Colonic mucosa (tissue), 4 donors: ENCODE measurements at places on chromosomes 3 and 15. TPM values are rescaled to one million over a fixed set of nuclear protein-coding genes. Genes with fewer than 3 reads are reported as not detected.

DNA sequence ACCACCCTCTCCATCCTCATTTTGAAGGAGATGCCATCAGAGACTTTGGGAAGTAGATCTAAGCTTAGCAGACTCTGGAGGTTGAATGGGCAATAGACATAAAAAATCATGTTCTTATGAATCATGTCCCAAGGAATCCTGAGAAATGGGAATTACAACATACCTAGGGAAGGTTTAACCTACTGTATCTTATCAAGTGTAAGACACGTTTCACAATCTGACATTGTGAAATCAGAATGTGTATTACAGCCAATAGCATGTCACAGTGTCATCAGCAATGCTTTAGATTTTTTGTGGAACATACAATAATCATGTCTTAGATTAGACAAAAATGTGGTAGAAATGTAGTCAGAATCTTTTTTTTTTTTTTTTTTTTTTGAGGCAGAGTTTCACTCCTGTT lies 332.4 kb upstream of the TLE3 start:
- DNase-seq, result no peak

GRCh38 chr3:195718477-195718984 lies 2.2 kb upstream of the MUC20 start:
- DNase-seq, result no peak

GRCh38 chr3:73768524-73769308 lies 144.0 kb upstream of the PDZRN3 start:
- no peak for DNase-seq

DNA sequence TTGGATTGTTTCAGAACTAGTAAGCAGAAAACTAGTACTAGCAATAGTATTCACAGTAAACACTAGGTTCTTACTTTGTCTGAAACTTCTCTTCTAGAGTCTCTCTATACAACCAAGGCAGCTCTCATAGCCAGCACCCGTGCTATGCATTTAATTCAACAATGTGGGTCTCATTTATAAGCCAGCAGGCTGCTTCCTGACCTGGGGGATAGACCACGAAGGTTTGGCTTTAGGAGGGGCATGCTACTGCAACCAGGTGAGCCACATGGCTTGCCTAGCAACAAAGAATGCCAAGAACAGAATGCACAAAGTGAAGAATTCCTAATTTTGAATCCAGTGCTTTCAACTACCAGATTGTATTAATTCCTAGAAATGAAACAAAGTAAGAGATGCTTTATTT lies 213.8 kb downstream of the CHST2 start:
- DNase-seq, result no peak

DNA sequence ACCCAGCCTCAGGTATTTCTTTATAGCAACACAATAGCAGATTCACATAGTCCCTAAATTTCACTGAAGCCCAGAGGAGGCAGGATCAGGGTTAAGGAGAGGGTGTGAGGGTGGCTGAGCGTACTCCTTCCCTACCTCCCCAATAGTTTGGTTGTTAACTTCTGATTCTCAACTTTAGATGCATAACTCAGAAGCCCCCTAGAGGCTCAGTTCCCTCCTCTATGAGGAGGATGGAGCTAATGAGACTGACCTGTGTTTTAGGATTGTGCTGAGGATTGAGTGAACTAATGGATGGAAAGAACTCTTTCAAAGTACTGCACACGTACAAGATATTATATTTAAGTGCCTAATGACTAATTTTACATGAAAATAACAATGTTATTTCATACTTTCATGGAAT lies 249.3 kb upstream of the SOX14 start:
- no peak for DNase-seq

GRCh38 chr3:100720426-100720825 lies 11.1 kb downstream of the TFG start:
- no peak for DNase-seq

DNA sequence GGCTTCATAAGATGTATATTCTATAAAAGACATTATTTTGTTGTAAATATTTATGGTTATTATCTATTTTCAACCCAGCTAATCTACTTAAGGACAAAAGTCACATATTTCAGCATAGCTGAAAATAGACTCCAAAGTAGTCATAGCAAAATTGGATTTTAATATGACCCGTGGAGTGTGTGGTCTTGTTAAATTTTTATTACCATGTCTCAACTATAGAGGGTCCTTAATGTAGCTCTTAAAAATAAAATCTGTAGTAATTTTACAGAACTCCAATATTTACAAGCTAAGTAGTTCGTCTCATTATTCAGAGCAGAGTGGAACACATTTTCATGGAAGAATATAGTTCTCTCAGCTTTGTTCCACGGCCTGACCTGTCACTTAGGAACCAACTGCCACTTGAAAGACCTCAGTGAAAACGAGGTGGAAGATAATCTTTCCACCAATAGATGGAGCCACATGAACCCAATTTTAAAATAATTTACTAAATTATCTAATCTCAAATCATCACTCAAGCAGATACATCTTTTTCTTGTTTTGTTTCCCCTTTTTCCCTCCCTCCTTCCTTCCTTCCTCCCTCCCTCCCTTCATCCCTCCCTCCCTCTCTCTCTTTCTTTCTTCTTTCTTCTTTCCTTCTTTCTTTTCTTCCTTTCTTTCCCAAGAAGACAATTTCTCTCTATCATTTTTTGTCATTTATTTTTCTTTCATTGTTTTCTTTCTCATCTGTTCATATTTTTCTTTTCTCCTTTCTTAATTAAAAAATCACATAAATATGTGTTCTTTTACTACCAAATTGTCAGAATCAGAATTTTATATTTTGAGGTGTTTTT lies 97.2 kb downstream of the CLDN1 start:
- DNase-seq, result no peak

GRCh38 chr3:16916840-16917239 lies 32.1 kb downstream of the PLCL2 start:
- DNase-seq, result no peak

GRCh38 chr15:98785807-98786621 lies 137.7 kb downstream of the IGF1R start:
- peak; percentile 68 for DNase-seq

DNA sequence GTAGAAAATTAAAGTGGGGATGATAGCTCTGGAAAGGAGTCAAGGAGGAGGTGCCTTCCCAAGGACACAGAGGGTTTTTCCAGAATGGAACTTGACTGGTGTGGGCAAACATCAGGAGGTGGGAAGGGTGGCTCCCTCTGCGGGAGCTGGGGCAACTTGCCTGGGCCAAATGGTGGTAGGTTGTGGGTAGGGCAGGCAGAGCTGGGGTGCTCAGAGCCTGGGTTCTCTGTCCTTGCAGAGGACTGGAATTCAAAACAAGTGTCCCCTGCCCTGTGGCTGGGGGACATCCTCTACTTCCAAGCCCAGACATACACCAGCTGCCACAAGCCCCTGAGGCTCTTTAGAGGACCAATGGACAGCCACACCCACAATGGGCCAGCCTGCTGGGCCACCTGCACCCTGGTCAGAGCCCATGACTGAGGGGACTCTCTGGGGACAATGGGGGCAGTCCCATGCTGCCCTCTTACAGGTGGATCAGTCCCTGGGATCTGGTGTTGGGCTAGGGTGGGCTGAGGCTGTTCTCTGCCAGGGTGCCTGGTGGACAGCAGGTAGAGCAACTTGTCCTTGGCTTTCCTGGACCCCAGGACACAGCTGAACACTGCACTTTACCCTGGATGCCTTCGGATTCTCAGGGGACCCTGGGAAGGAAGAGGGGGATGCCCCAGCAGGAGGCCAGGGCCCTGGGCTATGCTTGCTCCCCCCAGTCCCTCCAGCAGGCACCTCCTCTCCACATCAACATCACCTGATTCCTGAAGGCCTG lies 38.6 kb upstream of the CSPG4 start:
- DNase-seq, result no peak

- no peak for DNase-seq
Observed at GRCh38 chr15:69757186-69757585, 304.6 kb downstream of the RPLP1 start.

DNA sequence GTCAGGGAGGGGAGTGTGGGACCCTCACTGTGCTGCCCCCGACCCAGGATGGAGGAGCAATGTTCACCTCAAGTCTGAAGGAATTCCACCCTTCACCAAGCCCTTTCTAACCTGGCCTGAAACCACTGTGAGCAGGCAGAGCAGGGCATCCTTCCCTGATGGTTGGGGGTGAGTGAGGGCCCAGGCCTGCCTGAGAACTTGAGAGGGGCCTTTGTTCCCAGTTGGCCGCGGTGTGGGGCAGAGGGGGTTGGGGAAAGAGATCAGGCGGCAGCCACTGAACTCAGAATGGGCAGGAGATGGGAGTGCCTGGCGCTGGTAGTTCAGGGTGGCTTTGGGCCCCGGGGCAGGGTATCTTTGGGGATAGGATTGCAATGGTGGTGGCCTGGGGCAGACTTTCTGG lies 103.5 kb upstream of the RPL32 start:
- no peak for DNase-seq

GRCh38 chr3:148459931-148460513 lies 237.7 kb upstream of the AGTR1 start:
- no peak for DNase-seq

DNA sequence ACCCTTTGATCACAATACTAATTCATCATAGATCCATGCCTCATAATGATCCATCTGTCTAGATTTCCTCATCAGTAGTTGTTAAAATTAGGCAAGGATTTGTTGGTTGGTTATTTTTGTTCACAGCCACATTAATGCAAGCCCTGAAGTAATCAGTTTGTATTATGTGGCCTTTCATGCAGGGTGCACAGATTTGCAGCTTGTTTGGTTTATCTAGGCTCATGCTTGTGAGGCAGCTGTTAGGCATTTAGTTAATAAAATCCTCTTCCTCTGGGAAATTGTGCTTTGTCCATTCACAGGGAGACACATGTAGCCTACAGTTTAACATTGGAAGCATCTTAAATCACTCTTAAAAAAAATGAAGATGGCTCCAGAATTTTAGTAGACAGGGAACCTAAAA lies 162.8 kb upstream of the ZNF385D start:
- DNase-seq, result no peak

- no peak for DNase-seq
Observed at GRCh38 chr3:42055291-42055690, 35.9 kb upstream of the TRAK1 start.

DNA sequence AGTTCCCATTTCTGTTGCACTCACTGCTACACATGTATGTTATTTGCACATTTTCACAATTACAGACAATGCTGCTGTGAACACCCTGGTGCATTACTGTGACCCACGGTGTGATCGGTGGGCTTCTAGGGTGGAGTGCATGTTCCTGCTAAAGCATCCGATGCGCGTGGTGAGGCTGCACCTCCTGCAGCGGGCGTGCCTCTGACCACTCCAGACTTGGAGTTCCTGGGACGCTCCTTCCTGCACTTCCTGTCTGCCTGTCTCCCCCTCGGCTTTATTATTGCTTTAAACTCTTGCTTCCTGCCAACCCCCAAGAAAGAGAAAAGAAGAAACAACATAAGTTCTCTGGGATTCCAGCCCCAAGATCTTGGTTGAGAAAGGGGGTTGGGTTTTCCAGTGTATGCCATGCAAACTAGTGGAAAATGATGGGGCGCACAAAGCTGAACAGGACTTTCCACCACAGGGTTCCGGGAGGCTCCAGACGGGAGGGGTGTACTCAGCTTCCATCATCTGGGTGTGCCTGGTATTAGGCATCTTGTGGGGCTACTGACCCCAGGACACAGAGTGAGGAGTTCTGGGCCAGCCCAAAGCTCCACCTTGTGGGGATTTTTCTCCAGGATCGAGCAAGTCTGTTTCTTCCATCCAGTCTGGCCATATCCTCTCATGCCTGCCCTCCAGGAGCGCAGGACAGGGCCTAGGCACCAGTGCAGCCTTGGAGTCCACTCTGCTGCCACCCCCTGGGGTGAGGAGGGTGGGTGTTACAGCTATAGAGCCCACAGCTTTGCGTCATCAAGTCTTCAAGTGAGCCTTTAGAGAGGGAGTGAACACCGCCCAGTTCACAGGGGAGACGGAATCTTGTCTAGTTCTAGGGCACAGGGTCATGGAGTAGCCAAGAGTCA lies 11.2 kb downstream of the RPL32 start:
- no peak for DNase-seq

DNA sequence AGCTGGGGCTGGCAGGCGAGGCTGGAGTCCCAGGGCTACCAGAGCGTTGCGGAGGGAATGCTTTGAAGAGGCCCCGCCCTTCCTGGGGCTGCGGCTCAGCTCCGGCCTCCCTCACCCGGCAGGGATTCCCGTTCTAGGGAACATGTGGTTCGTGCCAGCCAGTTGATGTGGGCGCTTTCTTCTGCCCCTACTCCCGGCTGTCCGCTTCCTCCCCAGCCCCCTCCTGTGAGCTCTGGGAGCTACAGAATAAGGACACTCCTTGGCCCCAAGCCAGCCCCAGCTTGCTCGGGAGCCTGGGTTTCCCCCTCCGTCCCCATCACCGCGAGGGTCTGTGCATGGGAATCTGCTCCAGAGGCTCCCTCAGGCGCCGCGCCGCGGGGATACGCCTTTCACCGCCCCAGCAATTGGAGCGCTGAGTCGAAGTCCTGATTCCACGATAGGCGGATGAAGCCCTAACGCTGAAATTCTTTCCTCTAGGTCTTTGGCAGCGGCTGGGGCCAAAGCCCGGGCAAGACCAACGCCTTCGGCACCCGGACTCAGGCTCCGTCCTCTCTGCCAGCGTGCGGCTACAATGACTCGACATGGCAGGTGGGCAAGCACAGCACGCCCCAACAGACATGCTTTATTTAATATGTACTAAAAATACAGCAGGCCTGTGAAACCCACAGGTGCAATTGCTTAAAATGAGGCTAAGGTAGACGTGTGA lies 69.5 kb downstream of the KLF15 start:
- no peak for DNase-seq

DNA sequence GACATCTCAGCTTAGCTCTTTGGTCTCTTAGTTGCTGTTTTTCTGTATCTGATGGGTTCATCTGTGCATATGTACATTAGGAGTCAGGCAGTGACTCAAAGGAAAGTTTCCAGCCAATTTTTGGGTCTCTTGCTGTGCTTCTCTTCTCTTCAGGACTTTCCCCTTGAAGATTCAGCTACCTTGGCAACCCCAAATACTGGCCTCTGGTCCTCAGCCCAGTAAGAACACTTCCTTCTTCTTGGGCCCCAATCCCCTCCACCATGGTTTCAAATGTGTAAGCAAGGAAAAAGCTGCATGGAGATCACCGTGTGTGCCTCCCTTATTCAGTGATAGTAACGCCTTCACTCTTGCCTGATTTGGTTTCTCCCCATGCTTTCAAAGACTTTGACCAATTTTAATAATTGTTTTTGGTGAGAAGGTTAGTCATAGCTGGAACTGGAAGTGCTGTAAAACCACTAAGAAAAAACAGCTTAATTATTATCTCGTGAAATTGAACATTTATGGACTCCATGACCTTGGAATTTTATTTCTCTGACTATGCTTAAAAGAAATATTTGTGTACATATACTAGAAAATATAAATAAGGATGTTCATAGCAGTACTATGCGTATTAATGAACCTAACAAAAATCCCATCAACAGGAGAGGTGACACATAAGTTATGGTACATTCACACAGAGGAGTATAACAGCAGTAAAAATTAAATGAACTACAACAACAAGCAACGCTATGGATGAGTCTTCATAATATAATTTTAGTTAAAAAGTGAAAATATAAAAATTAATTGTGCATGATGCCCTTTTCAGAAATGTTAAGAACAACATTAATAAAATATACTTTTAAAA lies 125.3 kb upstream of the BCL6 start:
- DNase-seq, result no peak

- peak; percentile 2 for DNase-seq
Observed at GRCh38 chr15:68405378-68406250, 26.3 kb downstream of the ITGA11 start.

The BFSP2 gene
- total RNA-seq, result 0.64 TPM

The APOD gene
- 7.2 TPM for total RNA-seq

The QTRT2 gene
- total RNA-seq, result 20.3 TPM

The ST8SIA2 gene
- 0.25 TPM for total RNA-seq

The PRR23C gene
- not detected for total RNA-seq

The ARRDC4 gene
- 23.4 TPM for total RNA-seq

The SUCNR1 gene
- total RNA-seq, result 0.05 TPM

The CHST2 gene
- 2.5 TPM for total RNA-seq

The SAMD7 gene
- not detected for total RNA-seq
